Activated CD8-positive, alpha-beta memory T cell treated with anti-CD3 and anti-CD28 coated beads for 4 hours (primary cell): ENCODE measurements at places on chromosomes 16 and 17.

GRCh38 chr16:35639233-35640205 is 2180.1 kb downstream of the TP53TG3F start:
- no peak for DNase-seq

DNA sequence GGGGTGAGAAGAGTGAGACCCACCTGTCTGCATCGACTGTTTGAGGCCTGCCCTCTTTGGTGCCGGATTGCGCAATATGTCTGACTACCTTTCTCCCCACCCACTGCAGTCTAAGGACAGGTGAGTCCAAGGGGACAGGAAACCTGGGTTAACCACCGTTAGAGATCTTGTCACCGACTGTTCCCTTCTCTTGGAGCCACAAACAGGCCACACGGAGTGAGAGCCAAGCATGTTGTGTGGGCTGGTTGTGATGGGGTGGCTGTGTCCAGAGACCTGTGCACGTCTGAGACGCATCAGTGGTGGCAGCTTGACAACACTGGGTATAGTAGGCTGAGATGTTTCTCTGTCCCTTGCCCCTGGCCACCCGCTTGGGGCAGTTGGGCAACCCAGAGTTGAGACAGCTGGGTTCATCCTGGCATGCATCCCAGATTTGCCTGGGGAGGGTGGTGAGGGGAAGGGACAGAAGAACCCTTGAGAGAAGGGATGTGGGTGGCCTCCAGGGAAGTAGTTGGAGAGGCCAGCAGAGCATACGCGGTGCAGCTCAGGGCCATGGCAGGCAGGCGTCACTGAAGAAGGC is 21.4 kb downstream of the MPRIP start:
- no peak for DNase-seq

- no peak for DNase-seq
These were observed 3.1 kb downstream of the ITPRIPL2 start for GRCh38 chr16:19116711-19117449.

- no peak for DNase-seq
These were observed 372.3 kb upstream of the ZFHX3 start for GRCh38 chr16:73420244-73420643.

- DNase-seq: no peak
These were observed 65.0 kb downstream of the NXN start for GRCh38 chr17:914561-914960.

GRCh38 chr17:31388770-31389656 is 2.5 kb upstream of the RAB11FIP4 start:
- no peak for DNase-seq

GRCh38 chr17:33260638-33261037 is 32.5 kb downstream of the ASIC2 start:
- DNase-seq: no peak

- DNase-seq: no peak
These were observed 9.9 kb downstream of the MFSD11 start for GRCh38 chr17:76747716-76748363.
